ENCODE measurements at places on chromosomes 7 and 10.
A peak's percentile ranks its signal among the peaks of the same experiment; 100 is the strongest.

DNA sequence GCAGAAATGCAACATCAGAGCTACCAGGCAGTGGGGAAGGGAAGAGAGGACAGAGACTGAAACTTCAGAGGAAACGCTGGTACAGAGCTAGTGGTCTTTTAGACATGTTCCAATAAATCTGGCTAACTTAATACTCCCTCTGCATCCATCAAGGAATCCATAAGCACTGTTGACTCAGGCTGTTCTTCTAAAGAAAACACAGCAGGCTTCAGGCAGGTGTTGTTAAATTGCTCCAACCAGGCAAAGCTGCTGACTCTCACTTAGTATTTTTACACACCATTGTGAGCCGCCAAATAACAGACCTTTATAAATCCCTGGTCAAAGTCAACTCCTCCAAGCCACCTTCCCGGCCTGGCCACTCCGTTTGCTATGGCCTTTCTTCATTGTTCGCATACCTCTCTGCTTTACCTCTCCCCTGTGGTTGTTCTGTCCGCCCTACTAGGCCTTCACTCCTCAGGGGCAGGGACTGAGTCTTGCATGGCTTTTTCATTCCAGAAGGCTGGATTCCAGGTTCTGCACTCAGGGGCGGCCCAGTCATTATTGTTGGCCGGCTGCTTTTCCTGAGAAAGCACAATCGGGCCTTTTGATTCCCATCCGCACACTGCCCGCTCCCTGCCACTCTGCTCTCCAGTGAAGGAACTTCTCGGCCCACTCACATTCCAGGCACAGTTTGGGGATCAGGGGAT, 18.4 kb downstream of the CREB3L2 start:
- no peak for DNase-seq

DNA sequence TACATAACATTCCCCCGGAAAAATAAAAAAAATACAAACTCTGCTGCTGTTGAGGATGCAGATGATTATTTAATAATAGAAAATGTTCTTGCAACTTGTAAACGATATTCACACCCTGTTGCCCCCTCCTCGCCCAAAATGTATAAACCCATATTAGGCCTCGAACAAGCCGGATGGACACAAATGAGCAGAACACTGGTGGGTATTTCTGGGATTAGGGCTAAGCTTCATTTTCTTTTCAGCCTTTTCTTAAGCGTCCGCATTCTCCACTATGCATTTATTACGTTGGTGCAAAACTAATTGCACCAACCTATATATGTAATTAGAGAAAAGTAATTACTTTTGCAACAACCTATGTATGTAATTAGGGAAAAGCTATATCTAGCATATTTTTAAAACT, 349 bp upstream of the GNG11 start:
- DNase-seq, result no peak

GRCh38 chr10:75395932-75396630, 5.5 kb downstream of the ZNF503 start:
- no peak for DNase-seq

- no peak for DNase-seq
These were observed 28.4 kb downstream of the JMJD1C start for GRCh38 chr10:63437116-63437949.

- no peak for DNase-seq
These were observed 41.3 kb upstream of the ADRA2A start for GRCh38 chr10:111035542-111035941.

DNA sequence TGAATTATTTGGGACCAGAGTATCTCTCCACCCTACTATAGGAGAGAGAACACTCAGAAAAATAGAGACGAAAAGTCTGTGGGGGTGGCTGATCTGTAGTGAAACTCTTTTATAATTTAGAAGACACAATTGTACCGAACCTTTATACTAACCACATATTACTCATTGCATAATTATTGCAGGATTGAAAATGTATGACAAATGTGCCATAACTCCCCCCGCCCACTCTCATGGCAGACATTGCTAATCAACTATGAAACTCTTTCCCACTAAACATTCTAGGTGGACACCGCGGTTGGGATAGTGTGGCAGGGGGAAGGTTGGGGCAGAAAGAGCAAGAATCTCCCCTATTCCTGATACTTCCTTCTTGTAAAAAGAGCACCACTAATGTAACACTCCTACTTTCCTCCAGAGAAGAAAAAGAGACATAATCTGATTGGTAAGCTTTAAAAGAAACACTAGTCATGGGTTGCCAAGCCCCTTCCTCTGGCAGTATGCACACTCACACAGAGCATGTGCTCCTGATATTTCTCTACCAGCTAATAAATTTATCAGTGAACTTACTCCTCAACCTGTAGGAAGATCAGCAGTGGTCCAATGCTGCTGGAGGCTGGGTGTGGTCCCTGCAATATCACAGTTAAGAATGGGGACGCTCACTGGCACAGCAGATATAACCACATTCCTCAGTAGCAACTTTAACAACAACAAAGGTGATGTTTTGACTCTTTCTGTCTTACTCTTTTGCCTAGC, 18.7 kb upstream of the ARID5B start:
- no peak for DNase-seq

DNA sequence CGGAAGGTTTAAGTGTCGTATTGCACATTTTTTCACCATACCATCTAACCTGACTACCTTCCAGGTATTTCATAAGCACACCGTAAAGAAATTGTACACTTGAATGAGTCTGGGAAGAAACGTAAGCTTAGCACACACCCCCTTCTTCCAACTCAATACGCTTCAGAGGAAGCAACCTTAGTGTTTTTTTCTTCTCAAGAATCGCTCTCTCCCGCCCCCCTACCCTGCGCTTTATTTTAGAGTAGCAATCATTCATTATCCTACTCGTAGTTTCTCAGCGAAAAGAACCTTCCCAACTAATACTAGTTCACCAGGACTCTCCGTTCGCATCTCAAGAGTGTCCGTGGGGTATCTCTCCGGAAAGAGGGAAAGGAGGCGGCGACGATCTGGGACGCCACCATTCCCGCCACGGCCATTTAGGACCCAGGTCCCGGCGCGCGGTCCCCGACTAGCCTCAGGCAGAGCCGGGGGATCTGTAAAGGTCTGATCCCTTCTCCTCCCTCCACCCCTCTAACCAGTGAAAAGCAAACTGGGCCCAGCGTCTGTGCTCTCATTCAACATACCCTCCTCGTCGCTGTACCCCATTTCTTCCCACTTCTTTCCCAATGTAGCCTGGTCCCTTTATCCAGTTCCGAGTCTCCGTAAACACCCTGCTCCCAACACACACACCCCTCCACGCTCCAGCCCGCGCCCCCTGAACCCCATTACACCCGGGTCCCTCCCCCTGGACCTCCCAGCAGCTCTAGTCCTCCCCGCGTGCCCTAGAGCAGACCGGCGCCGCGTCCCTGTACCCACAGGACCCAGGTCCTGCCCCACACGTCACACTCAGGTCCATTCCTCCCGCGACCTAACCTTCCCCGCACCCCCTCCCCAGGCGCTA, 16.0 kb downstream of the MYOZ1 start:
- DNase-seq, result no peak

GRCh38 chr7:66162622-66163021, 42.5 kb upstream of the TPST1 start:
- no peak for DNase-seq

GRCh38 chr7:104843198-104843597, 170.8 kb upstream of the KMT2E start:
- DNase-seq, result no peak

GRCh38 chr7:149558149-149558861, 60.7 kb upstream of the ZNF746 start:
- DNase-seq, result no peak

GRCh38 chr7:108001764-108002725, 916 bp downstream of the LAMB1 start:
- no peak for DNase-seq

DNA sequence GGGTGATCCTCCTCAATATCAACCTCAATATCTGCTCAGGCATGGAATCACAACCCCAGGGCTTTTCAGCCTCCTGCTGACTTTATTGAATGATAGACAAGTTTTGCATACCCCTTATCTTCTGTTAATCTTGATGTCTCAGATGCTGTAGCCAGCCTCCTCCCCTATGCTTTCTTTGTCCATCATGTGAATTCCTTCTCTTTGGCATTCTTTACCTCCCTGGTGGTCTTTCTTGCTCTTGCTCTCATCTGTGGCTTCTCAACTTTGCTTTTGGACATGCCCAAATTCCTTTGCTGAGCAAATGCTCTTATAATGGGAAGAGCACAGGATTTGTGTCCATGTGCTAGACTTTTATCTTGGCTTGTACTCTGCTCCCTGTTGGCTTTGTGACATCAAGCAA, 73.4 kb upstream of the FAM13C start:
- DNase-seq, result no peak

GRCh38 chr10:30553018-30553625, 76.4 kb downstream of the LYZL2 start:
- no peak for DNase-seq

DNA sequence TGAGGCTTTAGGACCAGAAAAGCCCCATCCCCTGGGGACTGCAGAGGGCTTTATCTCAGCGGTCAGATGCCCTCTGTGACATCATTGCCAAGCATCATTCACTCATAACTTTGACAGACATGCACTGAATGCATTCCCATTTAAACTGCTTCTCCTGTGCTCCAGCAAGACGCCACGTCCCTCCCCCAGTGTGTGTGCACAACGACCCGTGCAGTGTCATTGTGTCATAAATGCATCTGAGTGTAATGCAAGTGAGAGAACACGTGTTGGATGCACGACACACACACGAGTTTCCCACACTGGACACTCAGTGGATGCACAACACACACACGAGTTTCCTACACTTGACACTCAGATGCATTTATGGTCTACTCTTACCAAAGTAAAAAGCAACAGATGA, 337.9 kb downstream of the PTPRN2 start:
- DNase-seq, result peak; percentile 38

DNA sequence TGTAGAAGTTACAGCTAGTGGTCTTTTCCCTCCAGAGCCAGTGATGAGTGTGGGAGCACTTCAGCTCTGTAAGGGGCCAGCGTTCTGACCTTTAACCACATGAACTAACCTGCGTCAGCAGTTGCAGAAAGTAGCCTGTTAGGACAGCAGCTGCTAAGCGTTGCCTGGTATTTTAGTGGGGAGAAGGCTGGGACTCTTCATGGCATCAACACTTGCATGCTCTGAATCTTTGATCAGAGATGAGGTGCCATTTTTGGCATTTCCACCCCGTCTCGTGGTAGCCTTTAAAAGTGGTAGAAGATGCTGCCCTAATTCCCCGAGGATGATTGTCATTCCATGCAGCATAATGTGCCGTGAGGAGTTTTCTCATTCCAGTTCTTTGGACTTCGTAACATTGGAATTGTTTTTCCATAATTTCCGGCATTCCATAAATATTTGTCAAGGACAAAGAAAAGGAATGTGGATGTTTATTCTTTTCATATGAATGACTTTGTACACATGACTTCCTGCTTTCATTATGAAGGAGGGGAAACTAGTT, 92.2 kb downstream of the AVL9 start:
- DNase-seq, result no peak

GRCh38 chr10:112938808-112939482, 11.1 kb upstream of the TCF7L2 start:
- DNase-seq, result no peak

DNA sequence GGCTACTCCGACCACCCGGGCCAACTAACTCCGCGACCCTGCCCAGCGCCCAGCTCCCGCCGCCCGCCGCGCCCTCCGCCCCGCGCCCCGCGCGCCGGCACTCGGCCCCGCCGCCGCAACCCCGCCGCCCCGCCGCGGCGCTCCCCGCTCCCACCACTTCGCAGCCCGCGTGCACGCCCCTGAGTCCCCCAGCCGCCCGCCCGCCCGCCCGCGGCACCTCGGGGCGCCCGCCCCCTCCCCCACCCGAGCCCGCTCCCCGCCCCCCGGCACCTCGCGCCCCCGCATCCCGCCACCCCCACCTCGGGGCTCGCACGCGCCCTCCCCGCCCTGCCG, 598 bp downstream of the JAZF1 start:
- DNase-seq, result no peak

GRCh38 chr10:103244666-103245271, 918 bp upstream of the RPEL1 start:
- DNase-seq, result peak; percentile 86
